T-cell (primary cell): ENCODE measurements at places on chromosomes 13 and 19. TPM values are rescaled to one million over a fixed set of nuclear protein-coding genes. Genes with fewer than 3 reads are reported as not detected.

DNA sequence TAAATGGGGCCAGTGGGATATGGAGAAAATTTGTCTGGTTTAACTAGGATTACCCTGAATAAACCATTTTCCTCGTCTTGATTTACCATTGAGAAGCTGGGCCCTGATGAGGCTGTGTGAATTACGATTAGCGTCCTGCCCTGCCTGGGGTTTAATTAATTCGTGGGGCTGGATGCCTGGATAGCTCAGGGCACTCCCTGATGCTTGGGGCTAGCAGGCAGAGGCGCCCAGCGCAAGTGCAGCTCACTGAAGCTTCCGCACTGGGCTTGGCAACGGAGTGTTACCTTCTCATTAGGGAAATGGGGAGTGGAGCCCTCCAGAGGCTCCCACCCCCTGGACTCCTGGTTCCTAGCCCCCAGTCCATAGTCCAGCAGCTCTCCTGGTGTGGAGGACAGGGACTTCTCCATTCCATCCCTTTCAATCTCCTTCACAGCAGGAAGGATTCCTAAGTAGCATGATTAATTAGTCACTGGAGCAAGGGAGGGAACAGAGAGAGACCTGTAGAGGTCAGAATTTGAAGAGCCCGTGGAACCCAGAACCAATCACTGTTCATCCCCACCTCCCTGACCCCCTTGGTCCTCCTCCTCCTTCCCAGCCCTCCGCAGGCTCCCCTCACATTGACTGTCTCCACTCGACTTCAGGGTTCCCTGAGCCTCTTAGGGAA, 107.2 kb downstream of the UQCRFS1 start:
- no peak for DNase-seq

- DNase-seq: no peak
Observed at GRCh38 chr13:107870400-107870799, 344.9 kb downstream of the LIG4 start.

- no peak for DNase-seq
Observed at GRCh38 chr13:110380359-110381028, 73.4 kb downstream of the COL4A2 start.

DNA sequence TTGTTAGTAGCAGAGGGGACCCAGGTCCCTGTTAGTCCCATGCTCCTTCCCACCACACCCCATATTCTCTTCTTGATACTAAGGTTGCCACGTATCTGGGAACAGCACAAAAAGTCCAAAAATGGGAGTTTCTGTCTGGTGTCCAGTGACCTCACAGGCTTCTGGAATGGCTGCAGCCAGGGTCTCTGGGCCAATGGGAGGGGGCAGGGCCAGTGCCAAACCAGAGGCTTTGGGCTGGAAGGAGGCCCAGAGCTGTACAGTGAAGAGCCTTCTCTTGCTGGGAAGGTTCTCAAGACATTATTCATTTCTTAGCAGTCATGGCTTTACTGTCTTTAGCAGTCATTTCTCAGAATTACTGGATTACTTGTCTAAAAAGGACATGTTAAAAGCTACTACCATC, 119.2 kb downstream of the FRY start:
- no peak for DNase-seq

DNA sequence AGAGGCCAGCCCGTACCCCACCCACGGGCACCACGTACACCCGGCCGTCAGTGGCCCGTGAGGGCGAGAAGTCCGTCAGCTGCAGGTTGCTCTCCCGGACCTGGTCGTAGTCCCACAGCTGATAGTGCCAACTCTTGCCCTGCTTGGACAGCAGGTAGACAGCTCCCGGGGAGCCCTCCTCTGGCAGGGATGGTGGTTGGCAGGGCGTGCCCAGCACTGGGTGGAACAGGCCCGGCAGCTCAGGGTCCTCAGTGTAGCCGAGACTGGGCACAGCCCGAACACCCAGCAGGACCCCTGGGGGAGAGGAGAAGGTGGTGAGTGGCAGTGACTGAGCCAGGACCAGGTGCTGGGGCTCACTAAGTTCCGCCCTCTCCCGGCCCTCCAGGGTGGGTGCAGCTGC, 7.8 kb downstream of the ACTMAP start:
- DNase-seq: no peak

- no peak for DNase-seq
Observed at GRCh38 chr13:40916207-40916998, 102.7 kb downstream of the ELF1 start.

DNA sequence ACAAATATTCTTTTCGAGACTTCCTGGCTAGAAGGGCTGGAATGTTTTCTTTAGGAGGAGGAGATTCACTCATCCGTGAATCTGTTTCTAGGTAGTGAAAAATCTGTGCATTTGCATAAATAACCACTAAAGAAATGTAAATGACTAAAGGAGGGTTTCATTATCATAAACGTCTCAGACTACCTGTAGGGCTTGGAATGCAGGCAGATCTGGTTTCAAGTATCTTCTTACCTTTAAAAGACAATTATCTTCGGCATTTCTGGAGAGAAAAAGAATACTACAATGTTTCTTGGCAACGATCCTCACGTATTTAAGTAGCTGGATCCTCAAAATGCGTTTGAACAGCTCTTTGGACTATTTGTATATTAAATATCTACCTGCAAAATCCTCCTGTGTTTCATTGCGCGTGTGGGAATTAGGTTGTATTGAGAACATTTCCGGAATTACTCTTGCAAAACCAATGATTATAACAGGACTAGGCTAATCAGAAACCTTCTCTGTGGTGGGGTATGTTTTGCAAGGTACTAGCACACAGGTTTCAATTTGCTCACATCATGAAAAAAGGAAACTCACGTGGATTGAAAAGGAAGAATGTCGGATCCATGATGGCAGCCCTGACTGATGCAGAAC, 291.1 kb upstream of the ARGLU1 start:
- no peak for DNase-seq

DNA sequence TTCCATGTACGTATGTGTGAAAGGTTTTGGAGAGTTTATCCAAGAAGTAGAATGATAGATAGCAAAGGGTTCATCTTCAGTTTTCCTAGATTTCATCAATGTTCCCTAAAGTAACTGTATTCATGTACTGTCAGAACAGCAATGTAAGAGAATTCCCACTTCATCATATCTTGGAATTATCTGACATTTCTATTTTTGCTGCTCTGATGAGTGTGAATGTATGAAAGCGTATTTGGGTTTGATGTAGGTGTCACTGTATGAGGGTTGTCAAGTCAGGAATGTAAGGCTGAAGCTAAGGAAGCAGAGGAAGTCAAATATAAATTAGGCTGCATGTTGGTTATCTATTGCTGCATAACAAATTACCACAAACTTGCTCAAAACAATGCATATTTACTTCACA, 7.2 kb upstream of the KATNAL1 start:
- no peak for DNase-seq

DNA sequence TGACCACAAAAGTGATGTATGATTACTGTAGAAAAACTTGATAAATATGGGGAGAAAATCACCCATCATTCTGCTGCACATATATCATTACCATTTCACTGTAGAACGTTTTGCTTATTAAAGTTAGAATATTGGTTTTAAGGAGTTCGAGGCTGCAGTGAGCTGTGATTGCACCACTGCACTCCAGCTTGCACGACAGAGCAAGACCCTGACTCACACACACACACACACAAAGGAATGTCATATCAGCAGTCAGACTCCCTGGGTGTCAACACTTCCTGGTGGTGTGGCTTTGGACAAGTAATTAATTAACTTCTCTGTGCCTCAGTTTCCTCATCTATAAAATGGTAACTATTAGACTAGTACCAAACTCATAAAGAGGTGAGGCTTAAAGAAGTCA, 11.3 kb upstream of the PNMA8A start:
- DNase-seq: no peak

- DNase-seq: no peak
Observed at GRCh38 chr19:39112338-39112890, 13.2 kb upstream of the PAK4 start.

DNA sequence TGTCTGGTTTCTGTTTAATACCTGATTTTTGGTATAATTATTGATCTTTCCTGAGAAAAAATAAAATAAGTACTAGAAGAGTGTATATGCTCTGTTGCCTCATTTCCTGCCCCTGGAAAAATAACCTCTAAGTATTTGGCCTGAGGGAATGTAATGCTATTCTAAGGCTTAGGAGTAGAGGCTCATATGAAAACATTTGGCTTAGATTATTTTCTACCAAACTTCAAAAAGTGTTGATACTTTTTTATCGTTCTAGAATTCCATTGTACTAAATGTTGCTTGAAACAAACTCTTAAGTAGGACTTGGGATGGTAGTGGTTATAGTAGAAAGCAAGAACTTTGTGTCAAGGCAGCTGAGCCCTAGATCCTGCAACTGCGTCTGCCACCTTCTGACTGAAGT, 57.8 kb downstream of the COG3 start:
- no peak for DNase-seq

DNA sequence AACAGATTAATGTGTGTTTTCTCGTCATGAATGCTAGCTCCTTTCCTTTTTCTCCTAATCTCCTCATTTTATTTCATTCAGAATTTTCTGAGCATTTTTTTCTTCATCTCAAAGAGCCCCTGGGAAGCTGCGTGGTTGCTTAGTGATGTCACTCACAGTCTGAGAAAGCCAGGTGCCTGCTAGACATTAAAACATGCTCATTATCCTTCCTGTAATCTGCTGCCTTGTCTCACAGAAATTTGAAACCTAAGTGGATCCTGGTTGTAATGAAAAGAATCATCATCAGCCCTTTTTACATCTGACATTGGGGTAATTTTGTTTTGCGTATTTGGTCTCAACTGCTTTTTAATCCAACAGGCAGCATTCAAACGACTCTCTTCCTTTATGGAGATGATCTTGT, 108.2 kb upstream of the RNF113B start:
- DNase-seq: no peak

GRCh38 chr13:43580280-43580679, 206.5 kb downstream of the ENOX1 start:
- no peak for DNase-seq

DNA sequence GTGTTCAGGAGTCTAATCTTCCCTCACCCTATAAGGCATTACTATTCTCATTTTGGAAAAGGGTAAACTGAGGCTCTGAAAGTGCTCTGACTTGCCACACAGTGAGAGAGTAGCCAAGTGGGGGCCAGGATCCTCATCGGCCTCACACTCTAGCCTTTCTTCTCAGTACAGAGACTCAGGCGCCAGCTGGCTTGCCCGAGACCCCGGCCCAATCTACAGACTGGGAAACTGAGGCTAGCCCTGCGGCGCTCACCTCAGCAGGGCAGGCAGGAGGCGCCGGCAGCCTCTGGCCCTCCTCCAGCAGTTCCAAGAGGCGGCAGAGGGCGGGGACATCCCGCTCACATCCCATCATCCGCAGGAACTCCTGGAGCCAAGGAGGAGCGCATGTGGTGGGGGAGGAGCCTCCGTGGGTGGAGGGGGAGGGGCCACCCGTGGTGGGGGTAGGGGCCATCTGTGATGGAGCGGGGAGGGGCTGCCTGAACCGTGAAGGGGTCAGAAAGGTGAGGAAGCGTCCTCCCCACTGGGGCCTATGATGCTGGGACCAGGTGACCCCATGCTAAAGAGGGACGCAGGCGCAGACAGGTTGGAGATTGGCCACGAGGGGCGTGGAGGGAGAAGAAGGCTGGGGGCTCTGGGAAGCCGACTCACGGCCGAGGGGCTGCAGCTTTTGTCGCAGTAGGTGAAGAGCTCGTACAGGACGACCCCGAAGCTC, 8.7 kb upstream of the INSL3 start:
- no peak for DNase-seq

DNA sequence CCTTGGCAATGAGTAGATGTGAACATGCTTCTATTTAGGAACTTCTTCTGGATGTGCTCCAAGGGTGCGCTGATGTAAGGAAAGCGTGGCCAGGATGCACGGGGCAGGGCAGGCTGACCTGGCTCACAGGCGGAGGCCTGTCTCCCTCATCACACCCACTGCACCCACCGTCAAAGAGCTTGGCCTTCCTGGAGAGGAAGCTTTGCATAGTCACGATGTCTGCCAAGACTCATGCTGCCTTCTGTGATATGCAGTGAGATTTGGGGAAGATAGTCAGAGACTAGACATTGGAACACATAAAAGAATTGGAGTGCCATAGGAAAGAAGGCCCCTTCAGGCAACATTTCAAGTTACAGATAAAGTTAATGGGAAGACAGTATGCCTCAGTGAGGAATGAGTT, 82.0 kb downstream of the MYO16 start:
- DNase-seq: no peak

DNA sequence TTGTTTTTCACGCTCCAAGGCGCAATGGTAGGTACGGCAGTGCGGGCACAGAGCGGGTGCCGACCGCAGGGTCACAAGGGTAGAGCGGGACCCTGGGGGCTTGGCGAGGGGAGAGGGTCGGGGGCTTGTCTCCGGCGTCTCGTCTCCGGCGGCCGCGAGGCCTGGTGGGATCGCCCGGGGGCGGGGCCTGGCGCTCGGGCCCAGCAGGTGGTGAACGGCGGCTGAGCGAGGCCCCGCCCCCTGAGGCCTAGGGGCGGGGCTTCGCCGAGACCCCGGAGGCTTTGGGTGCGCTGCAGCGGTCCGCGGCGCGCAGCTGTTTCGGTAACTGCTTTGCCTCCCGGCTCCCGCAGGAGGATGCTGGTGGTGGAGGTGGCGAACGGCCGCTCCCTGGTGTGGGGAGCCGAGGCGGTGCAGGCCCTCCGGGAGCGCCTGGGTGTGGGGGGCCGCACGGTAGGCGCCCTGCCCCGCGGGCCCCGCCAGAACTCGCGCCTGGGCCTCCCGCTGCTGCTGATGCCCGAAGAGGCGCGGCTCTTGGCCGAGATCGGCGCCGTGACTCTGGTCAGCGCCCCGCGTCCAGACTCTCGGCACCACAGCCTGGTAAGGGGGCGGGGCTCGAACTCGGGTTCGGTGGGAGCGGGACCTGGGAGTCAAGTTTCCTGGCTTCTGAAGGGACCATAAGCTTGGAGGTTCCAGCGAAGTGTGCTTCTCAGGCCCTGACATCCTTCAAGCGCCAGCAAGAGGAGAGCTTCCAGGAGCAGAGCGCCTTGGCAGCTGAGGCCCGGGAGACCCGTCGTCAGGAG, at the start of gene TSEN34:
Gene TSEN34, plus strand, starts transcription at position 298 of the 800 bp plus-strand sequence. Its CDS starts 57 bp downstream, at position 355.
- DNase-seq: peak; percentile 86

- no peak for DNase-seq
Observed at GRCh38 chr19:4241824-4242430, 5.0 kb upstream of the YJU2 start.

- DNase-seq: no peak
Observed at GRCh38 chr19:6062274-6062673, 48.0 kb downstream of the RFX2 start.

The EHD2 gene
- 0.56 TPM for total RNA-seq

The TMEM238 gene
- 23.2 TPM for total RNA-seq

The TSSK6 gene
- 3.9 TPM for total RNA-seq

The SIGLEC10 gene
- total RNA-seq: 0.67 TPM

The ELL gene
- total RNA-seq: 27.2 TPM

The ZMYM5 gene
- 27.5 TPM for total RNA-seq

The ONECUT3 gene
- total RNA-seq: not detected

The ZNF442 gene
- total RNA-seq: 2.4 TPM

The HAUS8 gene
- 20.4 TPM for total RNA-seq

The PGLYRP2 gene
- total RNA-seq: 0.72 TPM

The CGB3 gene
- not detected for total RNA-seq
